ENCODE measurements at places on chromosomes 7 and 10. TPM values are rescaled to one million over a fixed set of nuclear protein-coding genes. Genes with fewer than 3 reads are reported as not detected.

- DNase-seq = no peak
Measured at GRCh38 chr7:48748081-48748833, 176.1 kb upstream of the CDC14C start.

DNA sequence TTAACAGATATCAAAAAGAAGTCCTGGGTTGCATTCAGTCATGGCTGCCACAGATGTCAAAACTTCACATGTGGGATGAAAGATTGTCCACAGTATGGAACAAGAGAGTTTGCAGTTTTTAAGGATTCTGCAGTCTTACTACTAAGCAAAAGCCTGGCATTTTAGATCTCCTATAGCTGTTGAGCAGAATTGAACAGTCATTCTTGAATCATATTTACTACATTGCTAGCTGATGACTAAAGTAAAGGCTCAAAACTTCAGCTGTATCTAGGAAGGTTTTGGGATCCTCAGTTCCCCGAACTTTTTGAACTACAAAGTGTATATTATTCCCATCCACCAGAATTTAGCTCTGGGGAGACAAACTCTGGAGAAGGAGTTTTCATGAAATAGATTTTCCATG lies 31.0 kb downstream of the BET1 start:
- no peak for DNase-seq

STEAP4 gene
- total RNA-seq = not detected

DNA sequence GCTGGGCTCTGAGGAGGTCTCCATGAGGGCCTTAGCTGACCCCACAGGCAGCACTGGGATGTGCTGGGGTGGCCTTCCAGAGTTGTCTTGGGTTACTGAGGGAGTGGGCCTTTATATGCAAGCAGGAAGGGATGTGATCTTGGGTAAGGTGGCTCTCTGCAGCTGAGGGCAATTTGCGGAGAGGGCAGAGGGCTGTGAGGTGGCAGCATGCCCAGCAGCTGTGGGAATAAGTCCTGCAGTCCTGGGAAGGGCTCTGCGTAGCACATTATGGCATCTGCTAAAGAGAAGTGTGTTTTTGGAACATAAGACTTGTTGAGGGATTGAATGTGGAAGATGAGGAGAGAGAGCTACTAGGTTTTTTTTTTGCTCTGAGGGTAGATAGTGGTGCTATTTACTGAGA lies 99.6 kb upstream of the KMT2E start:
- DNase-seq = no peak

DNA sequence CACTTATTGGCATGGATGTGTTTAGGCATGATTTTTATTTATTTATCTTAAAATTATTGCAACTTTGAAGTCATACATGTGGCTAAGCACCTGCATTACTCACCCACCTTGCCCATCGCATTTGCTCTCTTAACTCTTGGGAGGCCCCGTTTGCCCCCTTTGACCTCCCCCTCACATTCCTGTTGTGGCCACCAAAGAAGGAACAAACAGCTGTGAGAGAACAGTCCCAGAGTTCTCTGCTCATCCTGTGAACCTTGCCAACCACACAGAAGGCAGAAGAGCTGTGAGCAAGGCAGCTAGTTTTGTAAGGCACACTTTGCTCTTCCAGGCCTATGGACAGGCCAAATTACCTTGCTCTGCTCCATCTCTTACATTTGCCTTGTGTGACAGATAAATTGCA lies 23.6 kb upstream of the FGL2 start:
- DNase-seq = no peak

GRCh38 chr10:48633381-48634197 lies 28.7 kb upstream of the ARHGAP22 start:
- no peak for DNase-seq

DNA sequence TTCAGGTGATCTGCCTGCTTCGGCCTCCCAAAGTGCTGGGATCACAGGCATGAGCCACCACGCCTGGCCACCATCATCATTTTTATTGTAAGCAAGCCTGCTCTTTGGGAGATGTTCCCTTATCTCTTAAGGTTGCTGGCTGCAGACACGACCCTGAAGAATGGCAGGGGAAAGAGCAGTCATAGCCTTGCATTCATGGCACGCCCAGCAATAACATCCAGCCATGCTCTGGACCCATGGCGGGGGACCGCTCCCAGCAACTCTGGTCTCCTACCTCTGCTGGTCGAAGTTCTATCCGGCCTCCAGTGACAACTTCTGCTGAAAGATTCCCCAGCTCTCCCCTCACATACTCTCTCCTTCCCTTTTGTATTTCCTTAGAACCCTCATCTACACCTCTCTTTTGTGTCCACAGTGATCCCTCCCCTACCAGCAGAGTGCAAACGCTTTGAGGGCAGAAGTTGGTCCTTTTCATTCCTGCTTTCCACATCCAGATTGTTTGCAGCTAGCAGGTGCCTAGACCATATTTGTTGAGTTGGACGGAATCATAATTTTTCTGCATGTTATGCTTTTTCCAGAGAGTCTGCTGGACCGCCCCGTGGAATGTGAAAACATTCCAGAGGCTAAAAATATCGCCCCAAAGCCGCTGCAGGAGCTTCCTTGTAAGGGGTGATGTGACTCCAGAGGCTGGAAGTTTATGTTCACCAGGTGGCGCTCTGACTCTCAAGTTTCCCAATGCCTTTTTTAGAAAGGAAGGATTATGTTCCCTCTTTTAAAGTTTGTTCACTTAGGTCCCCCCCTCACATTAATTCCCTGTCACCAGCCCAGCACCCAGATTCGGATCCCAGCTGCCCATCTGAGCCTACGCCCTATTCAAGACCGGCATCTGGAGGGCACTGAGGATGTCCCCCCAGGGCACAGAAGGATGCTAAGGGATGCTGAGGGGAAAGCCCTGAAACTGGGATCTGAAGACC lies 4.3 kb upstream of the MARVELD1 start:
- DNase-seq = peak; percentile 53

LLCFC1 gene
- not detected for total RNA-seq

DNA sequence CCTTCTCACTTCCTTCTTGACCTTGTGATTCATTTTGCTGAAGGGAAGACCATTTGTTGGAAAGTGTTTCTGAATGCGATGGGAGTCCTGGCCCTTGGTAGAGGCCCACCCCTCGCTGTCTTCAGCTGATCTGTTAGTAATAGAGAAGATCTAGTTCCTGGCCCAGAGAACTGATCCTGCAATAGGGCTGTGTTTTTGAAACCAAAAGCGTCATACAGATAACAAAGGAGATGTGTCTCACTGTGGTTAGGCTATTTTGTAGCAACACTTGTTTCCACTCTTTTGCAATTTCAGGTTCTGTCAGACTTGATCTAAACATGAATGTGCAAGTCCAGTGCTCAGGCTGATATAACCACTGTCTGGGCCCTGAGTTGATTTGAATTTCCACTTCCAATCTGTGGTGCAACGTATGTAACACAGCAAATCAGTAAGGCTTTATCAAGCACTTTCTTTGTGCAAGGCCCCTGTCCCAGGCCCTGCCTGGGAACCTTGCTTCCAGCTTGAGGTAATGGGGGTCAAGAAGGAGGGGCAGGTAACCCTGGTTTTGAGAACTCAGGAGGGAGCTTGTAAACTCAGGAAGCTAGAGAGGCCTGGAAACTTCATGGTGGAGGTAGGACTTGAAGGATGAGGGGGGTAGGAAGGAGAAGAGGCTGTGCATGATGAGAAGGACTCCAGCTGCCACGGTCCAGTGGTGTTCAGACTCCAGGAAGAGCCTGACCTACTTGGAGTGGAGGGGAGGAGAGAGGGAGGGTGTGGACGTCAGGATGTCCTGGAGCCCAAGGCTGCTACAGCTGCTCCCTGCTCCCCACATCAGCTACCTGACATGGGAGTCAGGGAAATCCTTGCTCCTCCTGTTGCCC lies 42.2 kb upstream of the SRGN start:
- DNase-seq = peak; percentile 41

GRCh38 chr7:2629746-2630681 lies 1.8 kb upstream of the TTYH3 start:
- no peak for DNase-seq

ANKIB1 gene
- 55.7 TPM for total RNA-seq
